ENCODE measurements at places on chromosomes 16 and 17.

- no peak for DNase-seq
Measured at GRCh38 chr17:5610956-5611355, 26.6 kb upstream of the NLRP1 start.

- no peak for DNase-seq
Measured at GRCh38 chr16:57113042-57113453, 20.7 kb downstream of the CPNE2 start.

DNA sequence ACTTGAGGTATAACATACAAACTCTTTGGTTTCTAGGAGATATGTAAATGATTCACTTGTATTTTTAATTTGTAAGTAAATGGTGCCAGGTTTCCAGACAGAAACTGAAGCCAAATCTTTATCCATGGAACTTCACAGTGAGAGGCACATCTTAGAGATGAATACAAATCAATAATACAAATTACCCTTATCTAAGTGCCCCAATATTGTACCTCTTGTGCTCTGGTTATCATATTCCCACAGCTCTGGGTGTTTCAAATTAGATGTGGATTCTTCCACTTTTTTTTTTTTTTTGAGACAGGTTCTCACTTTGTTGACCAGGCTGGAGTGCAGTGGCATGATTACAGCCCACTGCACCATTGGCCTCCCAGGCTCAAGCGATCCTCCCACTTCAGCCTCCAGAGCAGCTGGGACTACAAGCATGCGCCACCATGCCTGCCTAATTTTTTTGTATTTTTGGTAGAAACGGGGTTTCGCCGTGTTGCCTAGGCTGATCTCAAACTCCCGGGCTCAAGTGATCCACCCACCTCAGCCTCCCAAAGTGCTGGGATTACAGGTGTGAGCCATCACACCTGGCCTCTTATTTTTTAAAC lies 38.0 kb upstream of the DHX40 start:
- DNase-seq: no peak

DNA sequence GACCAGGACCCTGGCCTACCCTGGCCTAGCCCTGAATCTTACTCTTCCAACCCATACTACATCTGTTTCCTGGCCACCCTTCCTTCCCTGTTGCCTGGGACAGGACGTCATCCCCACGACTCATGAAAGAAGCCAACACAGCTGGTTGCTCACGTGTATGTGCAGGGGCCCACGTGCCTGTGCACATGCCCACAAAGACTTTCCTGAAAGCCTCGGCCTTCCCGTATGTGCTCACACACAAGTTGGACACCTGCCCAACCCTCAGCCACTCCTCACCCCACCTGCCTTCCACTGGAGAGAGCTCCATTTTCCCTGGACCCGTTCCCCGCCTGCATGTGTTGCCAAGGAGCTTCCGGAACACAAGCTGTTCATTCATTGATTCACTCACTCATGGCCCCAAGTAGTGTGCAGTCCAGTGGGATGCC lies 7.0 kb downstream of the PLXDC1 start:
- peak; percentile 96 for DNase-seq

- no peak for DNase-seq
Measured at GRCh38 chr16:19330841-19331397, 45.4 kb downstream of the CLEC19A start.

DNA sequence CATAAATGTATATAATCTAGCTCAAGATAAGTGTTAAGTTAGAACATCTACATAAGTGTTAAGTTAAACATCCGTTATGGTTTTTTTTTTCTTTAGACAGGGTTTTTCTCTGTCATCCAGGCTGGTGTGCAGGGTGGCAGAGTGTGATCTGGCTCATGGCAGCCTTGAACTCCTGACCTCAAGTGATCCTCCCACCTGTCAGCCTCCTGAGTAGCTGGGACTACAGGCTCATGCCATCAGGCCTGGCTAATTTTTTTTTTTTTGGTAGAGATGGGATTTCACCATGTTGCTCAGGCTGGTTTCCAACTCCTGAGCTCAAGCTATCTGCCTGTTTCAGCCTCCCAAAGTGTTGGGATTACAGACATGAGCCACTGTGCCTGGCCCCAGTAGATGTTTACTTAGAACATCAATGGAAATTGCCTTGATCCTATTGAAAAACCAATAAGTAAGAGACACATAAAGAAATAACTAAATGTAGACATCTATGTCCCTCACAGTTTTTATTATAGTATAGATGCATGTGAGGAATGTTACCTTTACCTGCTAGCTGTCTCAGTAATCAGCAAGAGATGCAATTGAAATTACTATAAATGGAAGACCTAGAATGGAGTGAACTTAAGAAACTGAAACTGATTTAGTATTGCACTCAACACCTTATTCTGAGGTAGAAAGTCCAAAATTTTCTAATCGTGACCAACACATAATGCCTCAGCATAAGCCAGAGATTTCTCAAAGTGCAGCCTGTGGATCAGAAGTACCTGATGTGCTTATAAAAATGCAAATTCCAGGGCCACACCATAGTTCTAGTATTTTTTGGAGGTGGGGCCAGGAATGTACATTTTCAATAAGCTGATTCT lies 5.5 kb upstream of the FAM20A start:
- DNase-seq: no peak

- peak; percentile 90 for DNase-seq
Measured at GRCh38 chr17:2034806-2035540, 5.0 kb downstream of the DPH1 start.

DNA sequence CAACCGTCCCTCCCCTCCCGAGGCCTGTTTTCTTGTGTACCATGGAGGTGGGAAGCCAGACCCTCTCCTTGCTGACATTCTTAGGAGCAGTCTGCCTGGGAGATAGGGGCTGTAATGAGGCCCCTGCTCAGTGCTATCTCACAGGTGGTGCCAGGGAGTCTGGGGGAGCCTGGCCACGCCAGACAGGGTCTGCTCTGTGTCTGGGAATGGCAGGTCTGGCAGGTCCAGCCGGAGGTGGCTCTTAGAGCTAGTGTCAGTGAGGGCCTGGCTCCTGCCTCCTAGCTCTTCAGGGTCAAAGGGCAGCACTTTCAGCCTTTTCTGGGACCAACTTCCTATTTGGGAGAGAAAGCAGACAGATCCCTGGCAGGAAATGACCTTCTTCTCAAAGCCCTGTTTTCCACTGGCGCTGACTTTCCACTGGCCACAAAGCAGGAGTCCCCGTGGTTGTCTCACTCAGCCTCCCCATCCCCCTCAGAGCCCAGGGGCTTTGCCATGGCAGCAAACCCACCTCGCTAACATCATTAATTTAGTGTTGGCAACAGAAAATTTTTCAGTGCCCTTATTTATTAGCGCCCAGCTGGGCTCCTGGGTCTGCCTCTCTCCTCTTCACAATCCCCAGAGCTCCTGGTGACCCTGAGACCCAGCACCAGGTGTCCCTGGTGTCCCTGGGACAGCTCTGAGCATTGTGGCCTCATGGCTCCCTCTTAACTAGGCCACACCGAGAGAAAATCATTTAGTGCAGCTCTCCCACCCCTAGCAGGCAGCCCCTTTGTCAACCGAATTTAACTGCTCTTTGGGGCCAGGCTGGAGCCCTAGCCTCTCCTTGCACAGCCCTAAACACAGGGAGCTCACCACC lies 24.0 kb upstream of the DOK4 start:
- DNase-seq: peak; percentile 94

GRCh38 chr17:60091109-60091508 lies 12.4 kb upstream of the HEATR6 start:
- DNase-seq: no peak
